A549 (cell line): ENCODE measurements at places on chromosomes 5 and 9. TPM values are rescaled to one million over a fixed set of nuclear protein-coding genes. Genes with fewer than 3 reads are reported as not detected.
A peak's percentile ranks its signal among the peaks of the same experiment; 100 is the strongest.

Gene TAS2R1
- not detected in 3 replicates for polyA plus RNA-seq

Gene C5orf52
- not detected in 3 replicates for polyA plus RNA-seq

Gene ZNF608
- 0.43 to 0.77 TPM (median 0.66 TPM) in 3 replicates for polyA plus RNA-seq

Gene SVEP1
- 1.5 TPM in 3 replicates for polyA plus RNA-seq

Gene SUSD3
- 0.34 to 0.46 TPM (median 0.42 TPM) in 3 replicates for polyA plus RNA-seq

Gene FCN1
- polyA plus RNA-seq: not detected in 3 replicates

Gene C9orf152
- polyA plus RNA-seq: 0.05 to 0.15 TPM (median 0.10 TPM) in 3 replicates

Gene TMC1
- polyA plus RNA-seq: 0.01 to 0.18 TPM (median 0.17 TPM) in 3 replicates

Gene DRD1
- 0.85 to 0.90 TPM (median 0.87 TPM) in 3 replicates for polyA plus RNA-seq

Gene CATSPER3
- polyA plus RNA-seq: 0.22 to 0.62 TPM (median 0.41 TPM) in 3 replicates

Gene PRRT1B
- 0.63 to 0.96 TPM (median 0.80 TPM) in 3 replicates for polyA plus RNA-seq

- no peak for DNase-seq
These were observed 54.7 kb downstream of the UBE2QL1 start for GRCh38 chr5:6503342-6503741.

DNA sequence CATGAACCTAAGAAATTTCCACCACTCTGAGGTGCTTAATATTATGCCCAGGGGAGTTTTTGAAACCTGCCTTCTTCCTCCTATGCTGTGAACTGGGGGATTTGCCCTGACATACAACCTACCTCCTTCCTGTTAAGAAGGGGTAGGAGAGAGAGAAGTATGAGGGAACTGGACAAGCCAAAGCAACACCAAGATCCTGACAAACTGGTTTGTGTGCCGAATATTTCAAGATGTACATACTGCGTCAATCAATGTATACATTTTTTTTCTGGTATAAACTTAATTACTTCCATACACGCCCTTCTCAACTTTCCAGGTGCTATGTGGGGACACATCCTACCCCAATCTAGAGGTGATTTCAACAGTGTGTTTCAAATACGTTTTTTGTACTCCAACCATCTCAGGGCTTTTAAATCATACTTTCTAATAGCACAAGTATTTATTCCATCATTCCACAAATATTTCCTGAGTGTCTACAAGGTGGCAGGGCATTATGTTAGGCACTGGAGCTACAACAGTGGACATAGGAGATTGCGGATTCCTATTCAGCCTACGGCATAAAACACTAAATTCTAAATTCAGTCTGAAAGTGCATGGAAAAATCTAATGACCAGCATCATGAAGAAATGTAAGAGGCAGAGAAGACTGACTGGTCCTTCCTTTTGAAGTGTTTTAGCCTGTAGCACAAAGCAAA, 70.1 kb upstream of the IFNK start:
- no peak for DNase-seq

DNA sequence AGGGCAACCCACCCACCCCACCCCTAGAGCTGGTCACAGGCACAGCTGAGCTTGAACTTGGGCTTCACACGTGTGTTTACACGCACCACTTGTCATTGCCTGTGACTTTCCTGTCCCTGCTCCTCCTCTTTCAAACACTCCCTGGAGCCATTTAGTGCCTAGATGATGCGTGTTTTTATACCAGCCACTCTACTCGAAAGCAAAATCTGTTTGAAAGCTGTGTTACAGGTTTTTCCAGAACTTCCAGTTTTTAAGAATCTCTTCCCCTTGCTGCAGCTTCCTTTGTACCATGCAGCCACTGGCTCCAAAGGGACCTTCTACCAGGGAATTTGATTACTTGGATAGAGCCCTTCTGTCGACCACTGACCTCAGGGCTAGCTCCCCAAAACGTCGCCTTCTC, 78.8 kb upstream of the SPRY4 start:
- no peak for DNase-seq

- no peak for DNase-seq
These were observed 11.5 kb downstream of the SFXN1 start for GRCh38 chr5:175489693-175490443.

DNA sequence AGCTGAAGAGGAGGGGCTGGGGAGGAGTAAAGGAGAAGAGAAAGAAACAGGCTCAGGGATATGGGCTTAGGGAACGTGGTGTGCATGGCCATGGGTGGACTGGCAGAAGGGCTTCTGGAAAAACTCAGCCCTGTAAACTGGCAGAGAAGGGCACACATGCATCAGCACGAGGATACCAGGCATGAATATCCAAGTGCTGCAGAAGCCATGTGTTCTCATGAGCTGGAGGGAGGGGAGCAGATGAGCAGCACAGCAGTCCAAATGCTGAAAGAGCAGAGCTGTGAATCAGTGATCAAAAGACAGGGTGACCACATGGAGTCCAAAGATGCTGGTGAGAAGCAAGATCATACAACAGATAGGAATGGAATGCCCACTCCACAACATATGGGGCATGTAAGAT, 72.3 kb downstream of the SEMA5A start:
- DNase-seq: no peak

GRCh38 chr9:18333157-18333556, 140.8 kb upstream of the ADAMTSL1 start:
- no peak for DNase-seq

- DNase-seq: peak; percentile 76
These were observed 8.7 kb upstream of the GFRA3 start for GRCh38 chr5:138282920-138283742.

GRCh38 chr5:59174248-59174844, 591.5 kb downstream of the RAB3C start:
- DNase-seq: peak; percentile 38

DNA sequence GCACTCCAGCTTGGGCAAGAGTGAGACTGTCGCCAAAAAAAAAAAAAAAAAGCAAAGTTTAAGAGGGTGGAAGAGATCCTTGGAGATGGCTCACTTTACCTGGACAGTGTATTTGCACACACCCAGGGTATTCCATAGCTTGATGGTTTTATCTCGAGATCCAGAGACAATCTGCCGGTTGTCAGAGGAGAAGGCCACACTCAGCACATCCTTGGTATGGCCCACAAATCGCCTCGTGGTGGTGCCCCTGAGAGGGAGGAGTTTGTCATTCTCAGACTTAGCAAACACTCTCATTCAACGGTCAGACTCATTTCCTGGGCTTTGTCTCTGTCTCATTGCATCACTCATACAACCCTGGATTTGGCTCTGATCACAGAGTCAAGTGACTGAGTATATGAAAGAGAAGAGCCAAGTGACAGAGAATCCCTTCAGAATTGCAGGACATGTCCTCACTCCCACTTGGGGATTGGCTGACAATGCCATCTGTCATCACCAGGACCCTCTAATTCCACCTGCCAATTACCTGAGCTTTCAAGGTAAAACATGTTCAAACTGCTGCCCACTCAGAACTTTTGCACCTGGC, 2.2 kb downstream of the RACK1 start:
- DNase-seq: no peak

- no peak for DNase-seq
These were observed 243.5 kb downstream of the GADD45G start for GRCh38 chr9:89848060-89849040.

- no peak for DNase-seq
These were observed 246.6 kb downstream of the DEPDC1B start for GRCh38 chr5:60453186-60453976.
